Mucosa of gallbladder (tissue), 1 donor: ENCODE measurements at places on chromosomes 6 and 20. TPM values are rescaled to one million over a fixed set of nuclear protein-coding genes. Genes with fewer than 3 reads are reported as not detected.

DNA sequence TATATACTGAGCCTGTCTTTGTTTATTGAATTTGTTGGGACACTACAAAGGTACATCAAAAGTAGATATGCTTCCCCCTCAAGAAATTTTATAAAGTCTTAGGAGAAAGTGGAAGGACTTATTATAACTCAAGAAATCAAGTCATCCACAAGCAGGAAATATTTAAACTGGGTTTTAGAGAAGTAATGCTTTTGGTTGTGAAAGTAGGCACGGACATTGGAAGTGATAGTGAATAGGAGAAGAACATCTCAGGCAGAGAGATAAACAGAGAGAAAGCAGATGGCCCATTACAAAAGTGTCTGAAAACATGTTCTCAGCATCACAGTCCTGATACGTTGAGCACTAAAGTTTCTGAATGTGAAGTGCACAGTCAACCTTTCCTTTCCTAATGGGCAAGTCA, 415.6 kb upstream of the RNF217 start:
- DNase-seq, result no peak

- DNase-seq, result no peak
These were observed 100.7 kb downstream of the SGK1 start for GRCh38 chr6:134217105-134217797.

DNA sequence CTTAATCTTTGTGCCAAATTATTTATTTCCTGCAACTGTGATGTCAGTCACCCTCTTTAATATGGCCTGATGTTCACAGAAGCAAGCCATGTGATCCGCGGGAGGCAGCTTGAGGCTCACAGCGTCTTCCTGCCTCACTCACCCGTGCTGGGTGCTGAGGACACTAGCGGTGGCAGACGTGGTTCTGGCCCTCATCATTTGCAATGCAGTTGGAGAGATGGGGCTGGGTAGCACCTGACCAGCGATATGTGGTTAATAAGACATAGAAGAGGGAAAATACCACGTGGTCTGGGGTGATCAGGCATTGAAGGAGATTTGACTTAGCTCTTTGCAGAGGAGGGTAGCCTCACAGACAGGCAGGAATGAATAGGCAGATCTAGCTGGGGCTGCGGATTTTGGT, 264.7 kb downstream of the TMEM242 start:
- no peak for DNase-seq

DNA sequence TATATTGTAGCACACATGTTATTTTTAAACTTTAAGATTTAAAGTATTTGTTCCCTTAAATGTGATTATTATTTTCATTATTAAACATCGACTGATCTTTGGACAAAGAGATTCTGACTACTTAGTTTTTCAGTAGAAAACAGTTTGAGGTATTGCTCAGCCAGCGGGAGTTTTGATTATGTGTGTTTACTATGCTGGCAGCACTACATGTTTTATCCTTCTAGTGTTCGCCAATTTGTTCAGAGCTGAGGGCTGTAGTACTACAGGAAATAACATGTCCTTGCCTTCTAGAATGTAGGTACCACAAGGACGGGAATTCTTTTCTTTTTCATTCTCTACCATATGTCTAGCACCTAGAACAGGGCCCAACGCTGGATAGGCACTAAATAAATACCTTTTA, 11.1 kb upstream of the LCA5 start:
- DNase-seq, result no peak

DNA sequence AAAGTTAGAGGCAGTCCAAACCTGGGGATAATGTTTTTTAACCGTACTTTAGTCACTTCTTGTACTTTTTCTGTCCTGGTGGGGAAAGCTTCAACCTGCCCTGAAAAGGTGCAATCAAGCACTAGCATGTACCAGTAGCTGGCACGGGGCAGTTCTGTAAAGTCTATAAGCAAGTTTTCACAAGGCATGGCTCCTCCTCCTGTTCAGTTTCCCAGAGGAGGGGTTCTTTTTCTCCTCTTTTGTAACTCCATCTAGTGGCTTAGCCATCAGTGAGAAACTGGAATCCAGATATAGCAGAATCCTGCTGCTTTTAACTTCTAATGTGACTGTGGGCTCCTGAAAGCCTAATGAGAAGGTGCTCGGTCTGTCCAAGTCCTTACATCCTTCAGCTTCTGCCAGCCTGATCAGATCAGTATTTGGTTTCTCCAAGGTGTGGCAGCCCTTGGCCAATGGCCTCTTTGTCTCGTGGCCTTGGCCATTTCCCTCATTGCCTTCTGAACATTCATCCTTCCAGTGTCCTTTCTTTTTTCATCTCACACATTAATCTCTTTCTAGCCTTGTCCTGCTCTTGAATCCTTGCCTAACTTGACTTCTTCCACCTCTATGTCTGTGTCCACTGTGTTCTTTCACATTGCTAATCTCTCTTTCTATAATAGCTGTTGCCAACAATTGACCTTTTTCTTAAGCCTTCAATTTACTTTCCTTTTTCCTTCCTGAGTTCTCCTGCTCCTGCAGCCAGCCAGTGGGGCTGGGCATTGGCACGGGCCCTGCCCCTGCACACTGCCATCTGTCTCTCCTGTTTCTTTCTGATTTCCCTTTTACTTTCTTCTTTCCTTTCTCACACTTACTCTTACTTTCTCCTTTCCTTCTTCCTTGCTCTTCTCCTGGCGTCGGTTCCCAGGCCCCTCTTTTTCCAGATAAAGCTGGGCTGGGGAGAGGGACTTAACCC, 222.0 kb upstream of the SYNCRIP start:
- no peak for DNase-seq

DNA sequence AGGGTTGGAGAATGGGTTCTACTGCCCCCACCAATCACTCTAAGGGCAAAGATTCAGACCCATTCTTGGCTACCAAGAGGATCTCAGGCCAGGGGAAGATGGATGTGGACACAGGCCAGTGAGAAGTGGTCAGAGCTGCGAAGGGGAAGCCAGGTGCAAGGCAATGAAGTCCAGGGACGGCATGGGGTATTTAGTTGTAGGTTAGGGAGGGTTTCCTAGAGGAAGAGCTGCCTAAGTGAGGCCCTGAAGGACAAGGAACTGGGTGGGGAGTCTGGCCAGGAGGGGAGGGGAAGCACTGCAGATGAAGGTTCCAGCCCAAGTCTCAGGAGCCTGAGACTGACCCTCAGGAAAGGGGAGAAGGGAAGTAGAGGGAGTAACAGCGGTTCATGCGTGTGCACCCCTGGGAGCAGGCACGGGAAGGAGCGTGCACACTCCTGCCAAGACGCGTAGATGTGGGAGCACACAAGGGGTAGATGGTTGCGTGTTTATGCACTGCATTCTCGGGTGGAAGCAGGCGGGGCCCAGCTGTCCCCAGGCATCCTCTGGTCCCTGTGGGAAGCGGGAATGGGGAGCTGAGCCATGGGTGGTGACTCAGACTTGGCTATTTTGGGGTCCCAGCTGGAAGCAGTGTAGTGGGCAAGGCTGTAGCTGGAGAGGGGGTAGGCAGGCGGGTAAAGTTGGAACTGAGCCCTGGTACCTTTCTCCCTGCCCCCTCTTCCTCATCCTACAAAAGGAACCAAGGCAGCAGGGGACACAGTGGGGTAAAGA, 3.3 kb downstream of the ACTL10 start:
- DNase-seq, result no peak

The C6orf132 gene
- 41.2 TPM for total RNA-seq

DNA sequence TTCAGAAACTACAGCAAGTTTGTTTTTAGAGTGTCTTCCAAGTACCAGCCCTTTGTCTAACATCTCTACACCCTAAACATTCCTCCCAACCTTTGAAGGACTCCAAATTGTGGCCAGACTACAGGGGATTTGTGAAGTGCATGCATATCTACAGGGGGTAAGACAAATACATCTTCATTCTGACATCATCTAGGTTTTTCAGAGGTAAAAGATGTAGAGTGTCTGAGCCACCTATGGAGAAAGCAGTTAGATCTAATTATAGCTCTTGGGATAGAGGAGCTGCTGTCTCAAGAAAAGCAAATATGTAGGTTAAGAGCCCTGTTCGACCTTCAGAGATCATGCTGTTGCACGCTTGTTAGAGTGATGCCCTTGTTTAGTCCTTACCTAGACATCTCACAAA, 617.7 kb upstream of the AGPAT4 start:
- no peak for DNase-seq

The OR2J3 gene
- 0.06 TPM for total RNA-seq

DNA sequence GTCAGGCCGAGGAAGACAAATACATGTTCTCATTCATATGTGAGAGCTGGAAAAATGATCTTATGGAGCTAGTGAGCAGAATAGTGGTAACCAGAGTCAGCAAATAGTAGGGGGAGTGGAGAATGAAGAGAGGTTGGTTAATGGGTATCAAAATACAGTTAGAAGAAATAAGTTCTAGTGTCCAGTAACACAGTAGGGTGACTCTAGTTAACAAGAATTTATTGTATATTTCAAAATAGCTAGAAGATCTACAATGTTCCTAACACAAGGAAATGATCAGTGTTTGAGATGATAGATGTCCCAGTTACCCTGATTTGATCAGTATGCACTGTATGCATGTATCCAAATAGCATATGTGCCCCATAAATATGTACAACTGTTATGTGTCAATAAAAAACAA, 128.4 kb downstream of the BCKDHB start:
- DNase-seq, result no peak

GRCh38 chr6:7542874-7543624, 1.6 kb downstream of the DSP start:
- DNase-seq, result peak; percentile 50

GRCh38 chr20:40442181-40442963, 246.7 kb downstream of the MAFB start:
- DNase-seq, result no peak

The RPS21 gene
- total RNA-seq, result 968 TPM
